Stimulated activated CD4-positive, alpha-beta T cell treated with anti-CD3 and anti-CD28 coated beads, Interleukin-12 subunit alpha, Interleukin-12 subunit beta, amount 100 ng/mL, for 4 hours (primary cell): ENCODE measurements at places on chromosomes 1 and 21.

- DNase-seq = no peak
Measured at GRCh38 chr1:42439940-42440339, 15.9 kb downstream of the ZMYND12 start.

- no peak for DNase-seq
Measured at GRCh38 chr1:219085988-219086387, 87.7 kb upstream of the LYPLAL1 start.

- DNase-seq = no peak
Measured at GRCh38 chr1:167002354-167002753, 13.3 kb downstream of the MAEL start.

DNA sequence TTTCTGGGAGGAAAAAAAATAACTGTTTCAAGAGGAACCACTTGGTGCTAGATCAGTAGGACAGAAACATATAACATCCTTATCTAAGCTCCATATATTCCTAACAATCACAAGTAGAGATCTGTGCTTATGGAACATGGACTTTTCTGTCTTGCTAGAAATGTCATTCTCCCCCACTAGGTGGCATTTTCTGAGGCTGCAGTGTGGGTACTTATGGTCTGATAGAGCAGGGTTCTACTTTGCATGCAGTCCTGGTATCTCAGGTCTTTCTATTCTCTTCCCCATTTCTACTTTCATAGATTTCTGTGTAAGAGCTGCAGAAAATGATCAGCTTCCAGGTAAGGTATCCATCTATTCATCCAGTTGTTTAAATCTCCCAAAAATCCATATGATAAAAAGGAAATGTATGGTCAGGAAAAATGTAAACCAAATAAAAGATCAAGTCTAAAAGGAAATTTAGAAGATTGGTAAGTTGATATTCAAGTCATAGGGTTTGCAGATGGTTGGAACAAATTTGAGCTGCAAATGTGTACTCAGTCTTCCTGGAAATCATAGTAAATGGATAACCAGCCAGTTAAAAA is 1.5 kb downstream of the ZNF684 start:
- DNase-seq = no peak

DNA sequence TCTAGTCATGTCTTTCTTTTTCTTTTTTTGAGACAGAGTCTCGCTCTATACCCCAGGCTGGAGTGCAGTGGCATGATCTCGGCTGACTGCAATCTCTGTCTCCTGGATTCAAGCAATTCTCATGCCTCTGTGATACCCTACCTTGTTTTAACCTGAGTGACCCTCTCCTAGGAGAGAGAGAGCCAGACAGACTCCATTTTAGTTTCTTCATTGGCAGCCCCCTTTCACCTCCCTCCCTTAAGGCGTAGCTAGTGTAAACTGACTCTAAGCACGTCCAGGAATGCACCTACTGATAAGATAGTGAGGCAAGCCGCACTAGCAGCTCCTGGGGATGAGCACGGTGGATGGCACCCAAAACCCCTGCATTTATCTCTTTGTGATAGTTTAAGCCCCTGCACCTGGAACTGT is 5.2 kb upstream of the PKNOX1 start:
- DNase-seq = no peak

- no peak for DNase-seq
Measured at GRCh38 chr1:225554216-225554812, 98.6 kb downstream of the ENAH start.

DNA sequence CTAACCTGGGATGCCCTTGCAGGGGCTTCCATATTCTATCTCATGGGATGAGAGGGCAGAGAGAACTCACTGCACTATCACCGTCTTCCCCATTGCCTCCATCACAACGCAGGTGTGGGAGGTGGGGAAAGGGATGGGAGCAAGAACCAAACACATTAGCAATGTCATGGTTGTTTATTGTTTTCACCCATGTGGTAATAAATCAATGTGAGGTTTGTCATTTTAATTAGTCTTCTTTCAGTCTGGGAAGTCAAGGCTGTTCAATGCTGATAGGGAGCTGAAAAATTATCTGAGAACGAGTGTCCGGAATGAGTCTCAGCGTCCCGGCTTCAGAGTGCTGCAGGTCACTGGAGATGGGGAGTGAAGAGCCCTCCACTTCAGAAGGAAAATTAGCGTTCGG is 268.5 kb downstream of the DUSP10 start:
- DNase-seq = no peak
